ENCODE measurements at places on chromosomes 12 and 14.

- DNase-seq, result no peak
Measured at GRCh38 chr12:2415568-2415944, 362.8 kb downstream of the CACNA1C start.

- no peak for DNase-seq
Measured at GRCh38 chr12:32043928-32044549, 62.6 kb upstream of the BICD1 start.

- no peak for DNase-seq
Measured at GRCh38 chr12:24599736-24600135, 349.2 kb downstream of the BCAT1 start.

DNA sequence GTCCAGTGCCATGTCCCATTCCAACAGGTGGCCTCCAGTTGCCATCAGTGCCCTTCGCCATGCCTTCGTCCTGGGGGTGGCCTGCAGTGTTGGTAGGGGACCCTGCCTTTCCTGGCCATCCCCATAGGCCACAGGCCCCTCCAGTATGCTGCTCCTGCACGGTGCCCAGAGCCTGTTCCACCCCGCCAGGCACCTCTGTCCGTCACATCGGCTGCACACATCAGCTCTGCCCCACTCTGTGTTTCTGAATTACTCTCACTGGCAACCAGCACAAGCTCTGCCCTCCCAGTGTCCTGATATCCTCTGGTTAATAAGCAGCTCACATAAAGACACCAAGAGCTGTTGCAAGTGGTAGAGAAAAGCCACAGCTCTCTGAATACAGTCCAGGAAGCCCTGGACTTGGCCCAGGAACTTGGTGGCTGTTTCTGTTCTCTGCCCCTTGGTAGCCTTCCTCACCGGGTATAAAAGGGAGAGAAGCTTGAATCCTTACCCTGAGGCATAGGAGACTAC, 31.3 kb upstream of the ATP2A2 start:
- DNase-seq, result no peak

DNA sequence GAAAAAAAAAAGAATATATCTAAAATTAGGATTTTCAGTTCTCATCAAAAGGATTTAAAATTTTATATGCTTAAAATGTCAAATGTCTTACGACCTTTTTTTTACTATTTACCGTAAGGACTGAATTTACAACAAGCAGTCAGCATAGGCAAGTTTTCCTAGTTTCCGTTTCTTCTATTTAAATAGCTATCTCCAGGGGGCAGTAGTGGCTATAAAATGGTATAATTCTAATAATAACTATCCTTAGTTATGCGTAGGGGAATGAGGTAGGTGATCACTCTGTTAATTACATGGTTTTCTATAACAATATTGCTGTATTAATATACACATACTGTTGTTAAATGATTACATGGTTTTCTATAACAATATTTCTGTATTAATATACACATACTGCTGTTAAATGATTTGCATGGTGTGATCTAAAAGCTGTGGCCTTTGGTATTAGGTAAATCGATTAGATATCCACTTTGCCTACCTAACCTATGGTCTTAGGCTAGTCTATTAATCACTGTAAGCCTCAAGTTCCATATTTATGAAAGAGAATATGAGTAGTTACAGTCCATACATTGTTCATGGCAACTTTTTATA, 217.7 kb upstream of the PDZRN4 start:
- DNase-seq, result no peak

DNA sequence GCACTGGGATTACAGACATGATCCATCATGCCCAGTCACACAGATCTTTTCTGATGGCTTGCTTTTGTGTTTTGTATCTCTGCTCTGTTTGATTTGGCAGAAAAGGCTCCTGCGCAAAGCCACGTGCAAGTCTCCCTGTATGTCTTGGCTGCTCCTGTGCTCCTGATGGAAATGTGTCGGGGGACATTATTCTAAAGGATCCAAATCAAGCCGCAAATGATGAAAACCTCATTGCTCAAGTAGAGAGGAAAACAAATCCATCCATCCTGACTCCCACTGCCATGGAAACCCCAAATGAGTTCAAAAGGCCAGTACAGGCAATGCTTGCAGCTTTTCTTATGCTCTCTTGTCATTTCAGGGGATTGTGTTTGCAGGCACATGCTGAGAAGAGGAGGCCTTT, 93.8 kb downstream of the NDUFA12 start:
- DNase-seq, result no peak

- DNase-seq, result no peak
Measured at GRCh38 chr14:48490756-48491155, 815.4 kb upstream of the MDGA2 start.

GRCh38 chr12:102322254-102322653, 124.6 kb upstream of the PMCH start:
- DNase-seq, result no peak

- no peak for DNase-seq
Measured at GRCh38 chr12:49897276-49897675, 6.4 kb downstream of the FAIM2 start.

DNA sequence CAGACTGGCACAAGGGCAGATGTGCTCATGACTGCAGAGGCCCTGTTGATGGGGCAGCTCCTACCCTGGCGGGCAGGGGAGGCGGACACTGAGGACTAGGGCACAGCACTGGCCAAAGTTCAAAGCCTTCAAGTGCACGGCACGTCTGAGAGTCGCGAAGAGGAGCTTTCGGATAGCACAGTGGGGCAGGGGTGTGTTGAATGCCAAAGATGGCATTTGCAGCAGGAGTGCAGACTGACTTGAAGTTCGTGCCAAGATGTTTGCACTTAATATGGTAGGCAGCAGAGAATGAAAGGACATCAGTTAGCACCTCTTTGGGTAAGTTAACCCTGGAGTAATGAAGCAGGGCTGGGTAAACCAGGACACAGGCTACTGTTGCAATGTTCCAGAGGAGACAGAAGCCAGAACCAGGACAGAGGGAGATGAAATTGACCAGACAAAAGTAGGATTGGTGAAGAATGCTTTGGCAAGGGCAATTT, 6.7 kb upstream of the EML1 start:
- DNase-seq, result no peak

DNA sequence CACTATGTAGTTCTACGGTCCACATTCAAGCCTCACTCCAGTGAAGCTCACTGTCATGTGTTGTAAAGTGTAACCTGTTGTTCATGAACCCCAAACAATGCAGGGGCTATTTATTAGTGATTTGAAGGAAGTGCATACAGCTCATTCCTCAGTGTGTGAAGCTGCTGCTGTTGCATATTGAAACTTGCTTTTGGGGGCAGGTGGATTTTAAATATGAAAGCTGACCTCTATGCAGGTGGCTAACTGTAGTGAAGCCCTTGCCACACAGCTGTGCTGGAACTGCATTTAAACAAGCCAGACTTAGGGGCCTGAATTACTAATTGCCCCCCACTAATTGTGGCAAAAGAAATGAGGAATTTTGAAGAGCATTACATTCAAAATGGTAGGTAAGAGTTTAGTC, 226.3 kb downstream of the ATP23 start:
- DNase-seq, result no peak

DNA sequence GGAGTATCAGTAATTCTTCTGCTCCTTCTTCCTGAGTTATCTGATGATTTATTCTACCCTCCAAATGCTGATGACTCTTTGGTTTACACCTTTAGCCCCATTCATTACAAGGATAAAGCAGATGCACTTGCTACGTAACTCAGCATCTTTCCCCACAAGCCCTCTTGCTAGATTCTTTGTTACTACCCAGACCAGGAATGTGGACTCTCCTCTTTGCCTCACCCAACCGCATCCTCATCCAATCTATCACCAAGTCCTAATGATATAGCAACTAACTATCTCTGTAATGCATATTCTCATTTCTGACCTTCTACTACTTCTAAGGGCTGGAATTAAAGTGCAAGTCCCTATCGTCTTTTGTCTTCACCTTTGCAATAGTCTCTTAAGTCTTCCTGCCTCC, 9.2 kb downstream of the KRT1 start:
- DNase-seq, result no peak

GRCh38 chr12:66548338-66549049, 130.4 kb downstream of the GRIP1 start:
- no peak for DNase-seq

DNA sequence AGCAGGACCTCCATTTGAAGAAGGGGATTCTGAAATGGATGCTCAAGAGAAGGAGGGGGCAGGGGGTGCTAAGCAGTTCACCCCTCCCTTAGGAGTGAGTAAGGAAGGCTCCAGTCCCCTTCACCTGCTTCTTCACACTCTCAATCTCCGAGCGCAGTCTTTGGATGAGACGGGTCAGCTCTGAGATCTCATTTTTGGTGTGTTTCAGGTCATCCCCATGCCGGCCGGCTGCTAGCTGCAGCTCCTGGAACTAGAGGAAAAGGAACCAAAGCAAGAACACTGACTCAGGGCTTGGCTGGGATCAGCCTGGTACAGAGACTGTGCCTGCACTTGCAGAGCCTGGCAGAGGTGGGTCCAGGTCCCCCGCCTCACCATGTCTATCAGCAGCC, 7.3 kb downstream of the KRT73 start:
- no peak for DNase-seq
